SK-MEL-5 (cell line): ENCODE measurements at places on chromosomes 7 and 10.

DNA sequence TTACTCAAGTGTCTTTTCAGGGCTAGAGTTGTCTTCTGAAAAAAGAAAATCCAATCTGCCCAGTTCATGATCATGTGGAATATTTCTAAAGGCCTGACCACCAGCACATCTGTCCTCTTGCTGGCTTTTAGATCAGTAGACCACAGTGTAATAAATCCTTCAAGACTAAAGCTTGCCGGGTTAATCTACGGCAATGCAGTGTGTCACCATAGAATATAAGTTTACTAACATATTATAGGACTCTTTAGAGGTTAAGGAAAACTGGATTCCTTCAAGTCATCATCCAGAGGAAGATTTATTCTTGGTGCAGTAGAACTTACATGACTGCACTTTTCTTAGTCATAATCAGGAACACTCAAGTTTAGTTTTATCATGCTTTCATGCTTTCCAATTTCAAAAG, 349.5 kb downstream of the SEMA3D start:
- DNase-seq, result no peak

DNA sequence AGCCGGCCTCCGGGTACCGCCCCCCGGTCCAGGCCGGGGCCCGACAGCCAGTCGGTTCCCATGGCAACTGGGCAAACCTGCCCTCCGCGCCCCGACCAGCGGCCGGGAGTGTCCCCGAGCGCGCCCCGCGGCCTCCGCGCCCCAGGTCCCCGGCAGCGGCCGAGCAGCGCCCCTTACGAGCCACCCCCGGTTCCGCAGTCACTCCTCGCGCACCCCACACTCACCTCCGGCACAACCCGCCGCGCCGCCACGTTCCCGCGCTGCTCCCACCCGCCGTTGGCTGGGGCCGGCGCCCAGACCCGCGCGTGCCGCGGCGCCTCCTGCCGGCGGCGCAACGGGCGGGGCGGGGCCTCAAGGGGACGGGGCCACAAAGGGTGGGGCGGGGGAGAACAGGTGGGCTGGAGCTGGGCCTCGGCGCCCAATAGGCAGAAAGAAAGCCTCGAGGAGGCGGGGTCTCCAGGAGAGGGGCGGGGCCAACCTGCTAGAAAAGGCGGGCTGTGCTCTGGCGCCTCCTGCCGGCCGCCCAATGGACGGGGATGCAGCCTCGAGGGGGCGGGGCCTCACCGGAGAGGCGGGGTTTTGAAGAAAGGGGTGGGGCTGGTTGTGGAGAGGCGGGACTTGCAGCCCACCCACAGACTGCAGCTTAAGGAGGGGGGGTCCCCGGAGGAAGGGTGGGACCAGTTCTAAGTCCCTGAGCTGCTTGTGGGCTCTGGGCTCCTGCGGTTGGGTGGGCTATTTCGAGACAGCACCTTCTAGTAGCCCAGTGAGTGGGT, at the start of gene RADIL:
TSS of gene RADIL (minus strand) at position 345 of the 773 bp plus-strand sequence. CDS start 5,577 bp downstream, outside the sequence.
- DNase-seq, result peak; percentile 95

DNA sequence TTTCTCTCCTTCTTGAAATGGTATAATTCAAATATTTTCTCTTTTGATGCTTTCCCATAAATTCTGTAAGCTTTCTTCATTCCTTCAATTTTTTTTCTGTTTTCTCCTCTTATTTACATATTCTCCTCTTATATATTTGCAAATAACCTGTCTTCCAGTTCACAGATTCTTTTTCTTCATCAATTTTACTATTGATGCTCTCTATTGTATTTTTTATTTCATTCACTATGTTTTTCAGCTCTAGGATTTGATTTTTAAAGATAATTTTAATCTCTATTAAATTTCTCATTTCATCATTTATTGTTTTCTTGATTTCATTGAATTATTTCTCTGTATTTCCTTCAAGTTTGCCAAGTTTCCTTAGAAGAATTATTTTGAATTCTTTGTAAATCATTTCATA, 54.0 kb upstream of the PRPS1L1 start:
- no peak for DNase-seq

DNA sequence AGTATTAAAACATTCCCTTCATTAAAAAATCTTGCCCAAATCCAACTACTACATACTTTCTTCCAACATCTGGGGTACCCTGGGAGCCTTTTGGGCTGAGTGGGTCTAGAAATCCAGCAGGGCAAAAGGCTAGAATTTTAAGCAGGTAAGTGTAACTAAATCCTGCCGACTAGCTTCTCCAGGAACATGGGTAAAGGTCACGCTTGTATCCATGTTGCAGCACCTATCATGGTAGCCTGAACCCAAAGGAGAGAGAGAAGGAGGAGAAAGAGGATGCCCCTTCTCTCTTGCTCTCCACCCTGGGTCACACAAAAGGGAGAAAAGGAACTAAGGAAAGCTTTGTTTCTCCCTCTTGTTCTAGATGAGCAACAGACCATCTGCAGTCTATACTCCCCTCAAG, 53.3 kb downstream of the ZNF680 start:
- DNase-seq, result no peak

DNA sequence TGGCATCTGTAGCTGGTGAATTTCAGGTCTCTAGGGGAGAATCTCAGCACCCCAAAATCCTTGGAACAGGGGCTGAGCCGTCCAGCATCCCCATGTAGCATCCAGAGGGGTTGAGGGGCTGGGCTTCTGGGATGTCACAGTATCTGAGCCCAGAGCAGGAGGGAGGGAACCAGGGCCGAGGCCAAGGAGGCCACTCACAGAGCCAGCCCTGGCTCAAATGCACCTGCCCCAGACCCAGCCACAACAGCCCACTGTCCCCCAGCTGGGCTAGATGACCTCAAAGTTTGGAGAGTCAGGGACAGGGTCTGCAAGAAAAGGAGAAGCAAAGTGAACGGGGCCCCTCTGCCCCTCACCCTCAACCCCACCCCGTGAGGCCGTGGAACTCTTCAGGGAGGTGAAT, 22.3 kb downstream of the VSIR start:
- DNase-seq, result no peak

GRCh38 chr10:105328503-105329133, 687.5 kb downstream of the SORCS3 start:
- no peak for DNase-seq

DNA sequence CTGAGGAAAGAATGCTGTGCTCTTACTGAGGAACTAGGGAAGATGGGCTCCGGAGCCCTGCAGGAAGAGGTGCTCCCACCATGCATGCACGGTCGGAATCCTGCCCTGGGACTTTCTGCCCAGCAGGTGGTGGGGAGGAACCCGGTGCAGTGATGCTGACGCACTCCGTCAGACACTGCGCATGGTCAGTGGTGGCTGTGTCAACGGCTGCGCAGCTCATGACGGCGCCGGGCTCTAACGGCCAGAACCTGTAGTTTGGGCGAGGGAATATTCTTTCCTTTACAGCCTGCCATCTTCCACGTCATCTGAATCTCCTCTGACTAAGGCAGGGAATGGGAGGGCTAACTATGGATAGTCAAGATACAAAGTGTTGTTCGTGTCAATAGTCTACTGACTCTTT, 189.2 kb upstream of the MGMT start:
- no peak for DNase-seq
